ENCODE measurements at places on chromosomes 11 and 22. TPM values are rescaled to one million over a fixed set of nuclear protein-coding genes. Genes with fewer than 3 reads are reported as not detected.

- peak; percentile 58 for DNase-seq
Observed at GRCh38 chr22:32204040-32204855, 625 bp downstream of the RFPL2 start.

The LRP4 gene
- 2.2 TPM for total RNA-seq

DNA sequence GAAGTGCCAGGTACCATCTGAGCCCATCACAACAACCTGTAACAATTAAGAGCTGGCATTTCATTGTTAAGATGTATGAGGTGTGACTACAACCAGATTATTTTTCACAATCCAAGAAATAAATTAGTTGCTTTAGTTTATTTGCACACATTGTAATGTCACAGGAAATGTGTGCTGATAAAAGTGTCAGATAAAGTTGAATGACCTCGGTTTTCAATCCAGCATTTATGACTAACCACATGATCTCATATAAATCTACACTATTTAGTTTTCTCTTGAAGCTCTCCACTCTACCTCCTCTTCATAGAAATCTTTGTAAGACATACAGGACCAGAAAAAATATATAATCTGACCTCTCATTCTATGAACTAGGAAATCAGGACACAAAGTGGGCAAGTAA, 166.2 kb downstream of the PGR start:
- DNase-seq, result no peak

GRCh38 chr11:3340025-3340424, 38.9 kb downstream of the ZNF195 start:
- peak; percentile 91 for DNase-seq

DNA sequence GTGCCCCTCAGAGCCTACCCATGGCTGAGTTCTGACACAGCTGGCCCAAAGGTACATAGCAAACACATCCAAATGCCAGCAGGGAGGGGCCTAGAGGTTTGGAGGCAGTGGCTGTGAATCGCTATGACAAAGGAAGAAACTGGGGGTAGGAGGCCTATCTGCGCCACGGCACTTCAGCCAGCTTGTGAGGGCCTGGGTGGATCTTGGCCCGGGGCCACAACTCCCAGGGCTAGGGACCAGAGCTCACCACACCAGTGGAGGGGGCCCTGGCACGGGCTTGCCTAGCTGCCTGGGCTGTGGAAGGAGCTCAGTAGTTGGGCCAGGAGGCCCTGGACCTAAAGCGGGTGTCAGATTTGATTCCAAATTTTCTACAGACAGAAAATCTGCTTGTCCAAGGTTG, 9.4 kb upstream of the NAP1L4 start:
- DNase-seq, result no peak

DNA sequence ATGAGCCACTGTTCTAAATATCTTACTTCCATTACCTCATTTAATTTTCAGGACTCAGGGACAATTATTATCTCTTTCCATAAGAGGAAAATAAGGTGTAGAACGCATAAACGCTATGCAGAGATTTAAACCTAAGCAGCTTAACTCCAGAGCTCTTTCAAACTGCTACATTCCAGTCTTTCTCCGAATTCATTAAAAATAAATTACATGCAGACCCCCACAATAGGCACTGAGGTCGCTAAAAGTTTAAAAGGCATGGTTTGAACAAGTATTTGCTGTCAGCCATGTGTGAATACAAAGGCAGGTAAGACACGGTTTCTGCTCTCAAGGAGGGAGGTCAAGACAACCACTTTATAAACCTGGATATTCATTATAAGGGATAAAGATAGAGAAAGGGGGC, 983 bp downstream of the NARS2 start:
- peak; percentile 62 for DNase-seq

DNA sequence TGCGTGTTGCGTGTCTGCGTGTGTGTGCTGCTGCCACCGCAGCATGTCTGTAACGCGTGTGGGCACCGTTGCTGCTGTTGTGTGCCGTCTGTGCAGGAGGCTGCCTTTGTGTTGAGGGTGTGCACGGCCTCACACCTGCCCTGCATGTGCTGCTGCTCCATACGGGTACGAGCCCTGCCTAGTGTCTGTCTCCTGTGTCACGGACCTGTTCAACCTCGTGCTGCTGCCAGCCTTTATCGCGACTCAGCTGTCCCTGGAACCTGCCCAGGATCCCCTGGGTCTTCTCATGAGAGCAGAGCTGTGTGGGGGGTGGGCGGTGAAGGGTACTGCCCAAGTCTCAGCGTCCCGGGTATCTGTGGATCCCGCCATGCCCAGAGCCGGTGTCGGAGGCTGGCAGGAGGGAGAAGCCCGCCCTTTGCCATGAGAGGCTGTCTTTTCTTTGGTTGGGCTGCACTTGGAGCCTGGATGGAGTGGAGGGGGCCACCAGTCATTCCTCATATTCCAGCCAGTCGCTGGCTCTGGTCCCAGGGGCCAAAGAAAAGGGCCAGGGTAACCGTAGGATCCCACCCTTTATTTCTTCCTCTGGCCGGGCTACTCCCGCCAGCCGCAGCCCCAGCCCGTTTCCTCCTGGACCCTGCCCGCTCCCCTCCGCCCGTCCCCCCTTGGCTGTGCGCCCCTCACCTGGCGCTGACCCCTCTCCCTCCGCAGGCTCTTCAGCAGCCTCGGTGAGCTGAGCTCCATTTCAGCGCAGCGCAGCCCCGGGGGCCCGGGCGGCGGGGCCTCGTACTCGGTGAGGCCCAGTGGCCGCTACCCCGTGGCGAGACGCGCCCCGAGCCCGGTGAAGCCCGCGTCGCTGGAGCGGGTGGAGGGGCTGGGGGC, 7.8 kb upstream of the ACR start:
- DNase-seq, result peak; percentile 81

- no peak for DNase-seq
Observed at GRCh38 chr11:126378763-126379162, 23.3 kb downstream of the ST3GAL4 start.

GRCh38 chr22:29206372-29207242, 911 bp downstream of the EMID1 start:
- peak; percentile 89 for DNase-seq

The APOL5 gene
- total RNA-seq, result not detected

The CCDC116 gene
- 0.36 TPM for total RNA-seq

DNA sequence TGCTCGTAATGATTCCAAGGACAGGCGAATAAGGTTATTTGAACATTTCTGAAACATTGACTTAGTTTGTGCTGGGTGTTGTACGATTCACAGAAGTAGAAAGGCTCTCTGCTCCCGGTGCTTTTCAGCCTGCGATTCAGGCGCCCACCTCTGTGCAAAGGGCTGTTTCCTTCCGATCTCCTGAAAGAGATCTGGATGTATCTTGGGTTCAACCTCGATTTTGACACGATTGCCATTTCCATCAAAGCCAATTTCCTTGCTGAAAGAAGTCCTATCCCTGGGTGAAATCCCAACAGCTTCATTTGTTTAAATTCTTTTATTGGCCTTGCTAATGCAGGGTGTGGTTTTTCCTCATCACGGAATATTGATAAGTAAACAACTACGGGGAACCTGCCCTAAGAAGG, 1.1 kb upstream of the ZC3H12C start:
- DNase-seq, result no peak

The OLFML1 gene
- 33.0 TPM for total RNA-seq

The GLYATL2 gene
- total RNA-seq, result 1.1 TPM

GRCh38 chr11:46072172-46072964, 48.9 kb downstream of the PHF21A start:
- DNase-seq, result no peak

The MS4A3 gene
- not detected for total RNA-seq

DNA sequence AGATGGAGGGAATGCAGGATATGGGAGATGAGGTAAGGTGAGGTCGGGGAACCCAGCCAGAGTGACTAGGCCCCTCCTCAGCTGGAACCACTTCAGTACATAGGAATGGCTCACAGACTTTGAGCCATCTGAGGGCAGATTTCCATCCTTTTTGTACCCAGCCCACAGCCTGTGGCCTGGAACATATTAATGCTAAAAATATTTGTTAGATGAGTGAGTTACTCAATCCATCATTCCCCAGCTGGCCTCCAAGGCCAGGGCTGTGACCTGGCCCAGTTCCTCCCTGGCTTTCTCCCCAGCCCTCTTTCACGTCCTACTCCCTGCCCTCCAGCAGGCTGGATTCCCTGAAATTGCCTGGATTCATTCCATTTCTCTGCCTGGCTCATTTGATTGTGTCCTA, 57.2 kb upstream of the PRDM11 start:
- DNase-seq, result peak; percentile 96

The TRIM22 gene
- 185 TPM for total RNA-seq

GRCh38 chr11:132448334-132448995, 1078.0 kb downstream of the NTM start:
- DNase-seq, result peak; percentile 45

DNA sequence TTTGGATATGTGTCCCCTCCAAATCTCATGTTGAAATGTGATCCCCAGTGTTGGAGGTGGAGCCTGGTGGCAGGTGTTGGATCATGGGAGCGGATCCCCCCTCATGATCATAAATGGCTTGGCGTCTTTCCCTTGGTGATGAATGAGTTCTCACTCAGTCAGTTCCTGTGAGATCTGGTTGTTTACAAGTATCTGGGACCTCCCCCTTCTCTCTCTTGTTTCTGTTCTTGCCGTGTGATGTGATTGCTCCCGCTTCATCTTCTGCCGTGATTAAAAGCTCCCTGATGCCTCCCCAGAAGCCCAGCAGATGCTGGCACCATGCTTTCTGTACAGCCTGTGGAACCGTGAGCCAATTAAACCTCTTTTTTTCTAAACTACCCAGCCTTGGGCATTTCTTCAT, 102.2 kb downstream of the SEZ6L start:
- DNase-seq, result no peak

DNA sequence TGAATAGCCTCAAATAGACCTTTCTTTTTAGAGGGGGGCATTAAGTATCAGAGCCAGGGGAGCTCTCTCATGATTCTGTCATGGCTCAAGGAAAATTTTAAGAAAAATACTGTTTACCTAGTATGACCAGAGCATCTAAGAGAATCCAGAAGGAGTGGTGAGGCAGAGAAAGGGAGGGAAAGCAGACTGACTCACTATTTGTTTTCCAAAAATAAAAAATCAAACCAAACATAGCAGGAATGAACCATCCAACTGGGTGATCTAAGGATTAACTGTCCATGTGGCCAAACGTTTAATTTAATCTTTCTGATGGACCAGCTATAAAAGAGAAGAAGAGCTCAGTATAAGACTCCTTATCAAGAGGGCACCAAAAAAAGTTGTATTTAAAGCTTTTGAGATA, 70.8 kb downstream of the GAB2 start:
- no peak for DNase-seq

The MPPED1 gene
- not detected for total RNA-seq

- no peak for DNase-seq
Observed at GRCh38 chr11:82960779-82961143, 59.2 kb downstream of the DDIAS start.

DNA sequence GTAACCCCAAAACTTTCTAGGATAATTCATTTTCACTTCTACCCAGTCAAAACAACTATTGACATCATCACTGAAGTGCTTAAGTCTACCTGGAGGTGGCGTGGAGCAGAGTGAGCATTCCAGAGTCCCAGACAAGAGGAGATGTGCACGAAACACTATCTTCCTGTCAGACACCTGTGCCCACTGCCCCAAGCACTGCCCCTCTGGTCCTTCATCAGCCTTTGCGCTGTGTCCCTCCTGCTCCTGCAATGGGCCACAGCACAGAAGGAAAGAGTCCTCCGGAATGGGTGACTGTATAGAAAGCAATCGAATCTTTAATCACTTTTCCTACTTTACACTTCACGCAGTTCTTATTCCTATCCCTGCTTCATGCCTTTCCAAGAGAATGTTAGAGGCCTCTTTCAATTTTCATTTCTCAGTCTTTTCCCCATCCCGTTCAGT, 512 bp upstream of the GRIA4 start:
- DNase-seq, result no peak

DNA sequence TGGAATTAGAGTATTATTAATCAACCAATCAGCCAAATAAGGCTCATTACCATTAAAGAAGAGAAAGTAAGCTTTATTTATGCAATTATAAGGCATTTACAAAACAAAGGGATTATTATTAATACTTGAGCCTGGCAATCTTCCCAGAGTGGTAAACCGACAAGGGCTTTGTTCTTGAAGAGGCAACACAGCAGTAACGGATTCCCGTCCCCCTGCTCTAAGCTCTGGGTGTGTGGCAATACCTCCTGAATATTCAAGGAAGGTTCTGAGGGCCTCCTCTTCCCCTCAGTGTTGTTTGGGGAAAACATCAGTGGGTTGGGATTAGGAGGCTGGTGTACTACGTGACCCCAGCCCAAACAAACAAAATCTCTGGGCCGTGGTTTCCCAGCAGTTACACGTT, 176.5 kb downstream of the TENM4 start:
- DNase-seq, result no peak

The GRK3 gene
- 1.8 TPM for total RNA-seq
